ENCODE measurements at places on chromosomes 4 and X. TPM values are rescaled to one million over a fixed set of nuclear protein-coding genes. Genes with fewer than 3 reads are reported as not detected.

- DNase-seq: no peak
- no peaks in the 10 kb centered on the region for H3K4me1 ChIP-seq
- no peak overlapping the region for H3K4me3 ChIP-seq
- H3K36me3 ChIP-seq: no peaks in the 10 kb centered on the region
- no peak overlapping the region for H3K27ac ChIP-seq
These were observed 12.5 kb upstream of the STS start for GRCh38 chrX:7134981-7135380.

DNA sequence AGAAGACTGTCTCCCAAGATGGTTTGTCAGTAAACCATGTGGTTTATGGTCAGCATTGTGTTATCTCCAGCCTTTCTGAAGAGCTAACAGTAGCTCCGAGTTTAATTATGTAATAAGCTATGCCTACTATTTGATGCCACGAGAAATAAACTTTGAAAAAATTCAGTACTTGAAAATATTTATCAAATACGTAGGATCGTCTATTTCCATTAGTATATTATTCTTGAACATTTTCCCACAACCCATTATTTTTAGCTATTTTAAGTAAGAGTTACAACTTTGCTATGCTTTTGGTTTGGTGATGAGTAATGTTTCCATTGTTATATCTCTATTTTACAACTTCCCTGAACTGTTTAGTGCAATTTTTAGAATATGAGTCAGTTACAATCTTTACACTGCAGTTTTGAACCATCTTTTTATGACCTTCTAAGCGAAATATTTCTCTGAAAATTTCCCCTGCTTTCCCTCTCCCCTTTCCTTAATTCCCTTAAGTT, 44.5 kb upstream of the TRIM2 start:
- no peak overlapping the region for H3K4me3 ChIP-seq
- no peaks in the 10 kb centered on the region for H3K36me3 ChIP-seq
- H3K4me1 ChIP-seq: no peaks in the 10 kb centered on the region
- DNase-seq: no peak

CYLC1 gene
- not detected for total RNA-seq

DNA sequence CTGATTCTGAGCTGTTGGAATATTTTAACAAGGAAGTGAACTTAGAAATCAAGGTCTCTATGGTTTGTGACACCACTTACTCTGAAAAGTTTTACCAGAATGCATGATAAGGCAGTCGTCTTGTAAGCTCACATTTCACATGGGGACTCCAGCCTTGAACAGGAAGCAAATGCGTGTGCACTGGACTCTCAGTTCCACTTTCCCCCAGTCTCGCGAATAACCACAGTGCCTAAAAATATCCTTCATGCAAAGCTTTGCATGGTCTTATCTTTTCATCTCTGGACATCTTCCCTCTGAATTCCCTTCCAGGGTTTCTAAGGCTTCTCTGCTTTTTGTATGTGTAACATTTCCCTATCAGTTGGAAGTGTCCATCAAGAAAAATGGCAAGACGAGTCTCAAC, 581.8 kb downstream of the NLGN4X start:
- H3K27me3 ChIP-seq: no peaks in the 10 kb centered on the region
- DNase-seq: no peak
- H3K4me3 ChIP-seq: no peak overlapping the region
- H3K36me3 ChIP-seq: no peaks in the 10 kb centered on the region
- H3K4me1 ChIP-seq: no peaks in the 10 kb centered on the region
- H3K27ac ChIP-seq: no peak overlapping the region

C4orf50 gene
- not detected for total RNA-seq

GRCh38 chr4:82433791-82434190, 3.4 kb downstream of the ENOPH1 start:
- DNase-seq: no peak
- H3K4me1 ChIP-seq: no peaks in the 10 kb centered on the region
- H3K36me3 ChIP-seq: no peaks in the 10 kb centered on the region

SLC4A4 gene
- 1.3 TPM for total RNA-seq

F8A2 gene
- not detected for total RNA-seq

MBNL3 gene
- total RNA-seq: 26.3 TPM

TMEM175 gene
- total RNA-seq: 32.2 TPM

IL2 gene
- not detected for total RNA-seq

SFRP2 gene
- total RNA-seq: 6.9 TPM

- H3K36me3 ChIP-seq: no peaks in the 10 kb centered on the region
- no peak overlapping the region for H3K27ac ChIP-seq
- H3K27me3 ChIP-seq: no peaks in the 10 kb centered on the region
- no peak for DNase-seq
- H3K4me3 ChIP-seq: no peak overlapping the region
These were observed 28.4 kb upstream of the SULT1E1 start for GRCh38 chr4:69888336-69888735.

KLKB1 gene
- 0.33 TPM for total RNA-seq

IGSF1 gene
- total RNA-seq: 15.1 TPM

- no peaks in the 10 kb centered on the region for H3K36me3 ChIP-seq
- DNase-seq: no peak
- peak overlapping the region; percentile 29 for H3K27ac ChIP-seq
- no peaks in the 10 kb centered on the region for H3K4me1 ChIP-seq
- H3K27me3 ChIP-seq: no peaks in the 10 kb centered on the region
These were observed 206.1 kb downstream of the SLC39A8 start for GRCh38 chr4:102139132-102139573.

GRCh38 chr4:180356766-180357165, 1886.4 kb upstream of the TENM3 start:
- DNase-seq: no peak
- no peak overlapping the region for H3K4me3 ChIP-seq
- no peaks in the 10 kb centered on the region for H3K36me3 ChIP-seq
- no peaks in the 10 kb centered on the region for H3K27me3 ChIP-seq
- H3K27ac ChIP-seq: no peak overlapping the region

All from breast epithelium (tissue), 4 donors.